Adipose tissue (tissue), 3 donors: ENCODE measurements at places on chromosomes 3 and 15. TPM values are rescaled to one million over a fixed set of nuclear protein-coding genes. Genes with fewer than 3 reads are reported as not detected.

The KIF23 gene
- 1.5 TPM for polyA plus RNA-seq

The SLC2A2 gene
- not detected for polyA plus RNA-seq

The PLA2G4D gene
- not detected for polyA plus RNA-seq

The GOLGA6D gene
- polyA plus RNA-seq, result not detected

The RAMAC gene
- polyA plus RNA-seq, result 11.8 TPM

The C3orf22 gene
- polyA plus RNA-seq, result not detected

The GOLGA6L7 gene
- not detected for polyA plus RNA-seq
